IPS-NIHi11 (cell line): ENCODE measurements at places on chromosomes 2 and 18.

DNA sequence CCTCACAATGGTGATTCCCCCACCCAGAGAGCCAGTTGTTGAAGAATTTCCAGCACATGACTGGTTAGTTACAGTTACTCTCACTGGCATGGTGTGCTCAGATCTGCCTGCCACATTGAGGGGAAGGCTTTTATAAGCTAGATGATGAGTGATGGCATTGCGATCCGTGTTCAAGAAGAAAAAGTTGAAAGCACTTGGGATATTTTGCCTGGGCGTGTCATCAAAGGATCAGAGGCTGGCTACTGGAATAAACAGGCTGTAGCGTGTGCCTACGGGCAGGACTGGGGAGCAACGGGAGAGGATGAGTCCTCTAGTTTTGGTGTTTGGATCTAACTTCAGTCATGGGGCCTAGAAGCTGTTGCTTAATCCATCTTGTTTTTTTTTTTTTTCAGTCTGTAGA is 175.0 kb downstream of the SETBP1 start:
- no peak for DNase-seq

DNA sequence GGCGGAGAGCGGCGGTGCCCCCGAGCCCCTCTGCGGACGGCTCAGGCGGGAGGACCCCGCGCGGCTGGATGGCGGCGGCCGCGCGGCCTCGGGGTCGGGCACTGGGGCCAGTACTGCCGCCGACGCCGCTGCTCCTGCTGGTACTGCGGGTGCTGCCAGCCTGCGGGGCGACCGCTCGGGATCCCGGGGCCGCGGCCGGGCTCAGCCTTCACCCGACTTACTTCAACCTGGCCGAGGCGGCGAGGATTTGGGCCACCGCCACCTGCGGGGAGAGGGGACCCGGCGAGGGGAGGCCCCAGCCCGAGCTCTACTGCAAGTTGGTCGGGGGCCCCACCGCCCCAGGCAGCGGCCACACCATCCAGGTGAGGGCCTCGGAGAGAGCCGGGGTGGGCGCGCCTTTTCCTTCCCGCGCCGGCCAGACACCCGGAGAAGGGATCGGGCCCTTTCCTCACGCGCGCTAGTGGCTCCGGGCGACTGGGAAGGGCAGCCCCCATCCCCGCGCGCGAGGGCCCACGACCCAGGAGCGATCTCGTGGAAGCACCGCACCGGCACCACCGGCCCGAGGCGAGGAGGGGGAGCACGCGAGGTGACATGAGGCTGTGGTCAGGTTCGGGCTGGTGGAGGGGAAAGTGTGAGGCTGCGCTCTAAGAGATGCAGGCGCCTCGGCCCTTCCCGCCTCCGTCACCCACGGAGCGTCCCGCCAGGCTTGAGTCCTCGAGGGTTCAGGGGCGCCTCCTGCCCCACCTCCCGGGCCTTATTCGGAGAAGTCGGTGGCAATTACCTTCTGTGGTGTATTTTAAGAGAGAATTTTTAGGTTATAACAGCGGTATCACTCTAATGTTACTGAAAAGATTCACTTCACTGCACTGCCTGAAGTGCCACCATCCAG is 607 bp downstream of the LAMA3 start:
- peak; percentile 72 for DNase-seq

GRCh38 chr2:176826356-176826755 is 386.2 kb upstream of the HNRNPA3 start:
- DNase-seq: no peak

DNA sequence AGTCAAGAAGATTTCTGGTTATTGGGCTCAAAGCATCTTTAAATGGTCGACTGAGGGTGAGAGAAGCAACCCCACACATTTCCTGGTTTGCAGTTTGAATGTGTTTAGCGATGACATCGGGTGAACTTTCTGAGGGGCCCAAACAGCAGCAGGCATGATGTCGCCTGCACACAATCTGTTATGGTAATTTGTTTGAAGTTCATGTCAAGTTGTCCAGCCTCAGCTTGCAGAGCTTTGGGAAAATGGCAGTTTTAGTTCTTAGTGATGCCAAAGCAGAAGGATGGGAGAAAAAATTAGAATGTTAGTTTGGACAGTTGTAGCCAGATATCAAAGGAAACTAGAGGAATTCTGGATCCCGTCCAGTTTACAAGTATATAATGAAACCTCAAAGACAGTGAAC is 284.6 kb downstream of the MBD5 start:
- DNase-seq: no peak

DNA sequence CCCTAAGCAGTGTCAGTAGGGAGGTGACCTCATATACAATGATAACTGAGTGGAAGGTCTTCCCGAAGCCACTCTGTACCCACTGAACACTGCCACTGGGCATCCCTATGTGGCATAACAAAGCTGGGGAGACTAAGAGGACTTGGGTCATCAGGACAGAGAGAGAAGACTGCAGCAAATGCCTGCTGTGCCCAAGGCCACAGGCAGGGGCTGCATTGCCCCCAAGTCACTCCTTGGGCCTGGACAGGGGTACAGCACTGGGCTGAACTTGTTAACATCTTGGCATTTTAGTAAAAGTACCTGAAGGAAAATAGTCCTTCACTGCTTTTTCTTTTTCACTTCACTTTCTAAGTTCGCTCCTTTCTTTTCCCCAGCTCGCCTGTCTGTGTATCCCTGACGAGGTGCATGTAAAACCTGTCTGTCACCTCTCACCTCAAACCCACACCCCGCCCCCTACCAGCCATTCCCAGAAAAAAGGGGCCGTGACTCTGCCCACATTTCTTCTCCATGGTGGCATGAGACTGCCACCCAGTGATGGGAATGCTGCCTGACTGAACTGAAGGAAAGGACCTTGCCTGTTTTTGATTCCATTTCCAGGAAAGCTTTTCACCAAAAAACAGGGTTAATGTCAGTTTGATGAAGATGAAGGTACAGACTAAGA is 62.9 kb downstream of the MTHFD2 start:
- peak; percentile 83 for DNase-seq

DNA sequence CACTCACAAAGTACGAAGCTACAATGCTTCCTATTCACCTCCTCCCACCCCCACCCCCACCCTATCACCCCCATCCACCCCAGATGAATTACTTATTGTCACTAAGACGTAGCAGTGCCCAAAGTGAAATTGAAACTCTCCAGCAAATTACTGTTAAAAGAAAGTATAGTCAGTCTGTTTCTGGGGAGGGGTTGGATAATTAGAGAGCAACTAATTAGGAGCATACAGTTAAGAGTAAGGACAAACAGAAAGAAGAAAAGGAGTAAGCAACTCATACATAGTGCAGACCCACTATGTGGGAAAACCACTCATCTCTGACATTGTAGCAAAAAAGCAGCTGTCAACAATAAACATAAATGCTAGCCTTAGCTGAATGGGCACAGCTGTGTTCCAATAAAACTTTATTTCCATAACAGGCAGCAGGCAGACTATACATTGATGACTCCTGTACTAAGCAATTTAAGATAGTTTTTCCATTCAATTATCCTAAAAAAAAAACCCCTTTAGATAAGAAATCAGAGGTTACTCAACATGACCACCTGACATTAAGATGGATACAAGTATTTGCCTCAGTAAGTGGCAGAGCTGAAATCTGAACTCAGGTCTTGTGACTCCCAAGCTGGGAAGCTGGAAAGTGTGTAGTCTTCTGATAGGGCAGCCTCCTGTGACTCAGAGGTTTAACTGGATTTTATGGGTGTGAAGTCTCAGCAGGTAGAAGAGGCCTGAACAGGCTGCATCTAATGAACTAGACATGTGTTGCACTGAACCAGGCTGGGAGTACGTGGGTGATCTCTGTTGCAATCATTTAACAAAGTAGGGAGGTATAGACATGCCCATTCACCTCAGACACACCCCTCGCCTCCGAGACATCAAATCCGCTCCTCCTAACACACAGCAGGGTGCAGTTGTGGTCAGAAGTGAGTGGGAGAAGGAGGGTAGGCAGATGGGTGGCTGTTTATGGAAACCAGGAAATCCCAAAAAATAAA is 171.8 kb upstream of the KLF7 start:
- peak; percentile 7 for DNase-seq

- DNase-seq: no peak
Observed at GRCh38 chr2:146523196-146523595, 1321.6 kb upstream of the ACVR2A start.

GRCh38 chr2:137741784-137742362 is 222.4 kb upstream of the HNMT start:
- DNase-seq: no peak

DNA sequence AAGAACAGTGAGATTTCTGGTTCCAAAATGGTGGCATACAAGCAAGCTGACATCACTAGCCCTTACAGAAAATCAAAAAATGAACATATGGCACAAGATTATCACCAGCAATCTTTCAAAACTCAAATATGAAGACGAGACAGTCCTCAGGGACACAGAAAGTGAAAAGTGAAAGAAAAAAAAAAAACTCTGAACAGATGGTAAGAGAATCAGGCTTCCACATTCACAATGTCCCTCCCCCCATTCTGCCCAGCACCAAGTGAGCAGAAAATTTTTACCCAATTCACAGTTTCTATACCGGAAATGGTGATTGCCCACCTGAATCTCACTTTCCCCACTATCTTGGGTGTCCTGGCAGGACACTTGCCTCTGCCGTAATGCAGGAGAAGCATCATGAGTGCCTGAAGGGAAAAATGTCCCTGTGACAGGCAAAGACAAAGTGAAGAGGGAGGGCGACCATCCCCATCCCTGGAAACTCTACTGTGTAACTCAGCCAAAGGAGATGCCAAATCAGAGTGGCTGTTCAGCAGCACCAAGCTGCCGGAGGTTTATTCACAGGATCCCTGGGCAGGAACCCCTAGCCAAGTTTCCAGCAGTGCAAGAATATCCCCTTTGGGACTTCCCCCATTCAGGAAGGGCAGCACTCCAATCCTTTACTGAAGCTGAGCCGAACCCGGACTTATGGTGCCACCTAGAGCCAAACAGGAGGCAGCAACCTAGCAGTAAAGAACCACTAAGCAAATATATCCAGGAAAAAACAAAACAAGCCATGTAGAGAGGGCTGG is 312.2 kb downstream of the LRATD1 start:
- peak; percentile 62 for DNase-seq

DNA sequence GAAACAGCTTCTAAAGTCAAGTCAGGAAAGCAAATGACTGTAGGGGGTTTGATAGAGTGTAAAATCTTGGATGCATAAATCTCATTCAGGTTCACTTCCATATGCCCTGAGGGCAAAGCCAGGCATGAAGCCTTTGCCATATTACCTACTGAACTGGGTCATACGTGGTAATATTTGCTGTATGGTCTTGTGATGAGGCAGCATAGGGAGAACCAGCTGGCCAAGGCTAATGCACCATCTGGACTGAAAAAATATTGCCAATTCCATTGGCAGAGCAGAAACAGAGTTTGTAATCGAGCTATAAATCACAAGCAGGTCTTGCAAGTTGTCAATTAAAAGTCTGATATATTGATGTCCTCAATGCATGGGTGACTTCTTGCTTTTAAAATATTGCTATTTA is 243.8 kb downstream of the ERBB4 start:
- no peak for DNase-seq

- DNase-seq: no peak
Observed at GRCh38 chr18:35619464-35619863, 37.9 kb downstream of the GALNT1 start.

DNA sequence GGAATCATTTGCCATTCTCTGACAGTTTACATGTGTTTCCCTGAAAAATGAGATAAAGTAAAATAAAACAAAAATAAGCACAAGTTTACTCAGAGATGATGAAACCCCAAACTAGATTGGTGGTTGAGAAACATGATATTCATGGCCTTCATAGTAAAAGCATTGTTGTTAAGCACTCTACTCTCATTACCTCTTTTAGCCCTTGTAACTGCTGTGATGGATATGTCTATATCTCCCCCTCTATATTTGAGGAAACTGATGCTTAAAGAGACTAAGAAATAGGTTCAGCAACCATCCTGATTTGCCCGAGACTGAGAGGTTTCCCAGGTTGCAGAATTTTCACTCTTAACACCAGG is 33.9 kb upstream of the GALNT3 start:
- no peak for DNase-seq

- no peak for DNase-seq
Observed at GRCh38 chr2:8452979-8453903, 228.6 kb upstream of the ID2 start.
